ENCODE measurements at places on chromosomes 3 and 15. TPM values are rescaled to one million over a fixed set of nuclear protein-coding genes. Genes with fewer than 3 reads are reported as not detected.

GRCh38 chr3:107981471-107982111 lies 109.2 kb downstream of the CD47 start:
- DNase-seq, result peak; percentile 48

GRCh38 chr3:120791913-120792312 lies 49.4 kb downstream of the GTF2E1 start:
- DNase-seq, result peak; percentile 85

Gene ALDH1A2
- total RNA-seq, result not detected

Gene CLSTN2
- total RNA-seq, result 7.6 TPM

Gene SEMA5B
- not detected for total RNA-seq

DNA sequence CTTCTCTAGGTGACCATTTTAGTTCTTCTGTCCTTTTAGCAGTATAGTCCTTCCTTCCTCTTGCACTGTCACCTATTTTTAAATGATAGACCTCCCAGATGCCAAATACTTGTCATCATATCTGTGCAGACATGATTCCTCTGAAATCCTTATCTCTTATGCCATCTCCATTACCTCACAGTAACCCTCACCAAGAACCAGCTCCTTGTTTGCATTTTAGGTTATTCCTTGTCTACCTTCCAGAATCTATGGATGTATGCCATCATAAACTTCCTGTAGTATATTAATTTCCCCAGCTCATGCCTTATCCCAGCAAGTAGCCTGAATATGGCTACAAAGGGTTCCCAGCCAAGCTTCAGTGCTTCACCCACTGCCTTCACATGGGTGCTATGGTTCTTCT lies 1347.2 kb downstream of the ROBO1 start:
- DNase-seq, result no peak

DNA sequence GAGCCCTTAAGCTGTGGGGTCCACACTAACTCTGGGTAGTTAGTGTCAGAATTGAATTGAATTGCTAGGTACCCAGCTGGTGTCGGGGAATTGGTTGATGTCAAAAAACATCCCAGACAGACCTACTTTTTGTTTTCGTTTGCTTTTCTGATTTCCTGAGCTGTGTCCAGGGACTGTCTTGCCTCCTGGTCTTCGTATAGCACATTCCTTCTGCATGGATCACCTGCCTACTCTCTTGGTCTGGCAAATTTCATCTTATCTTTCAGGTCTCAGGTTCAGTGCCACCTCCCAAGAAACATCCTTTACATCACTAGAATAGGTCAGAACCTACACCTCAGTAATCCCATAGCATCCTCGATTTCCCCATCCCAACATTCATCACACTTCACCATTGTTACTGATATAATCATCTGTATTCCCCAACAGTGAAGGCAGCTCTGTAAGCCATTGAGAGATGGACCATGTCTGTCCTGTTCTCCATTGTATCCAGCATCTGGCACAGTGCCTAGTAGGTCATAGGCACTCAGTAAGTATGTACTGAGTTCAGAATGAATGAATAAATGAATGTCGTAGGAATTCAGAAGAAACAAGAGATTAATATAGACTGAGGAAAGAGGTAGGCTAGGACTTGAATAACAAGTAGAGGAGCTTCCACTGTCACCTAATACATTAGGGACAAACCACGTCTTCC lies 81.2 kb downstream of the ANP32A start:
- DNase-seq, result no peak

- no peak for DNase-seq
These were observed 1.1 kb downstream of the SEC11A start for GRCh38 chr15:84714821-84715220.

Gene ADAMTS9
- 0.15 TPM for total RNA-seq

Gene INKA1
- 0.89 TPM for total RNA-seq

DNA sequence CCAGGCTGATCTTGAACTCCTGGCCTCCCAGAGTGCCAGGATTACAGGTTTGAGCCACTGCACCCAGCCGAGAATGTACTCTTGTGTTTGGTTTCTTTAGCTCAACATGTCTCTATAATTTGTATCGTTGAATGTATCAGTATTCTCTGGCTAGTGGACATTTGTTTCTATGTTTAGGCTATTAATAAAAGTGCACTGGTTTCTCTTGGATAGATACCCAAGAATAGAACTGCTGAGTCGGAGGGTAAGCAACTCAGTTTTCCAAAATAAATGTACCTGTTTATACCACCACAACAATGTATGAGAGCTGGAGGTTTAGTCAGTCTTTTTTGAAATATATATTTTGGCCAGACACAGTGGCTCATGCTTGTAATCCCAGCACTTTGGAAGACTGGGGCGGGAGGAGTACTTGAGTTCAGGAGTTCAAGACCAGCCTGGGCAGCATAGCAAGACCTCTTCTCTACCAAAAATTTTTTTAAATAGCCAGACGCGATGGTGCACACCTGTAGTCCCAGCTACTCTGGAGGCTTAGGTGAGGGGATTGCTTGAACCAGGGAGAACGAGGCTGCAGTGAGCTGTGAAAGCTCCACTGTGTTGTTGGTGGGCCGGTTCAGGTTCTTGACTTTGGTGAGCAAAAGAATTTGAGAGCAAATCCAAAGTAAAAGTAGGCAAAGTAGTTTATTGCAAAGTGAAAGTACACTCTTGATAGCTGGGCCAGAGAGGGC lies 7.7 kb upstream of the IVD start:
- no peak for DNase-seq

DNA sequence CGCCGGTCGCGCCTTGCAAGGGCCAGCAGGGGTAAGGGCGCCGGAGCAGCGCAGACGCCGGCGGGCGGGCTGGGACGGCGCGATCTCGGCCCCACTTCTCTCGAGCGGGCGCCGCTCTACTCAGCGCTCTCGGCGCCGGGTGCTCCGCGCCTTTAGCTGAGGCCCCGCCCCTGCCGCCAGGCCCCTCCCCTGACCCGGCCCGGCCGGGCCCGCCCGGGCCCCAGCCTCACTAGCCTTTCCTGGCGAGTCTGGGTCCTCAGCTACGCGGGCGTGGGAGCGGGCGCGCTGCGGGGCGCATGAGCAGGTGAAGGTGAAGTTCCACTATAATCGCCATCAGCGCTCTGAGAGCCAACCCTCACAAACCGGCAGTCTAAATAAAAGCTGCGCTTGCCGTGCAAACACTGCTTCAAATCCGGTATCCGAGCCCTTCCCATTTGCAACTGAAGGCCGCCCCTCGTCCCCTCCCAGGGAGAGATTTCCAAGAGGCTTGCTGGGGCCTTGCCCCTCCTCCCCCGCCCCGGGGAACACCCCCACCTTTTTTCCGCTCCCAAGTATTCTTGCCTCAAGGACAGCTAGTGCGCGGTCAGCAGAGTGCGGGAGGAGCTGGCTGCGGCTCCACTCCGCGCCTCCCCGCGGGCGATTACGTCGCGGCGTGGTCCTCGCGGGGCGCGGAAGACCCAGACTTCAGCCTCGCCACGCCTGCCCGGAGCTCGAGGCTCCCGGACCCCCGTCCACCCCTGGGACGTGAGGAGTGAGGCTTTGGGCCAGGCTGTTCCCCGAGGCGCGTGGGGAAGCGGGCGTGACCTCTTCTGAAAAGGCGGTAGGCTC lies at the start of gene RPP25:
RPP25 (minus strand) TSS at position 125 of the 828 bp plus-strand sequence. CDS start 189 bp downstream, outside the sequence.
- DNase-seq, result peak; percentile 60

Gene CDC25A
- 16.5 TPM for total RNA-seq

- DNase-seq, result no peak
These were observed 88.8 kb upstream of the RNU6-1 start for GRCh38 chr15:67928666-67929065.

- DNase-seq, result no peak
These were observed 79.0 kb upstream of the ARRDC4 start for GRCh38 chr15:97881346-97881965.

DNA sequence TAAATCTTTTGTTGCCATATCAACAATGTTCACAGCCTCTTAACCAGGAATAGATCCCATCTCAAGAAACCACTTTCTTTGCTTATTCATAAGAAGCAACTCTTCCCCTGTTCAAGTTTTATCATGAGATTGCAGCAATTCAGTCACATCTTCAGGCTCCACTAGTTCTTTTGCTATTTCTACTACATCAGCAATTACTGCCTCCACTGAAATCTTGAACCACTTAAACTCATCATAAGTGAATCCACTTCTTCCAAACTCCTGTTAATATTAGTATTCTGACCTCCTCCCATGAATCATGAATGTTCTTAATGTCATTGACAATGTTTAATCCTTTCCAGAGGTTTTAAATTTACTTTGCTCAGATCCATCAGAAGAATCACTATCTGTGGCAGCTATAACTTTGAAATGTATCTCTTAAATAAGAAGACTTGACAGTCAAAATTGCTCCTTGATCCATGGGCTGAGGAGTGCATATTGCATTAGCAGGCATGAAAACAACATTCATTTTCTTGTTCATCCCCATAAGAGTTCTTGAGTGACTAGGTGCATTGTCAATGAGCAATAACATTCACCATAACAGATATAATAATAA lies 205.9 kb downstream of the DTWD1 start:
- no peak for DNase-seq

Data from M059J (cell line).